BE2C (cell line): ENCODE measurements at places on chromosomes 7 and 10.

DNA sequence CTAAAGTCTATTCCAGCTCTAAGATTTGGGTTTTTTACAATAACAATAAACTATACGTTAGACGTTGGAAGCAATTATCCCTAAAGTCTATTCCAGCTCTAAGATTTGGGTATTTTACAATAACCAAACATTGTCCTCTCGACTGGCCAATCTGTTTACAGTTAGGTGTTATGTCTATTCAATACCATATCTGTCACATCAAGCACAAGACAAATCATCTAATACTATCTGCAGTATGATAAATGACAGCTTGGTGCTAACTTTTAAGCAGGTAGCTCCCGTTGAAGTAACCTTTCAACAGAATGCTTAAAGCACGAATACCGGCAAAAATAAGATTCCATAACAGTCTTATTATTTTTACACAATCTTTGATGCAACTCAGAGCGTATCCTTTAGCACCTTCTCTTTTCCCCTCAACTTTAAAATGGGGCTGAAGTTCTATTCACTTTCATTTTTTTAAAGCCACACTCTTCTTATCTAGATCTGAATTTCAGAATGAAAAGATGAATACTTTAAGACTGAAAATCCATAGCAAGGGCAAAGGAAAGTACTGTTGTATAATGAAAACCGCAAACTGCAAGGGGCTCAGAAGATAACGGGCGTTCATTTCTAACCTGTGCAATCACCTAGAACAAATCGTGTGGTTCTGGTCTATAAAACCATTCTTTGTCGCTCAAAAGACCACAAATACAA lies 925 bp downstream of the H2AZ2 start:
- no peak for DNase-seq

DNA sequence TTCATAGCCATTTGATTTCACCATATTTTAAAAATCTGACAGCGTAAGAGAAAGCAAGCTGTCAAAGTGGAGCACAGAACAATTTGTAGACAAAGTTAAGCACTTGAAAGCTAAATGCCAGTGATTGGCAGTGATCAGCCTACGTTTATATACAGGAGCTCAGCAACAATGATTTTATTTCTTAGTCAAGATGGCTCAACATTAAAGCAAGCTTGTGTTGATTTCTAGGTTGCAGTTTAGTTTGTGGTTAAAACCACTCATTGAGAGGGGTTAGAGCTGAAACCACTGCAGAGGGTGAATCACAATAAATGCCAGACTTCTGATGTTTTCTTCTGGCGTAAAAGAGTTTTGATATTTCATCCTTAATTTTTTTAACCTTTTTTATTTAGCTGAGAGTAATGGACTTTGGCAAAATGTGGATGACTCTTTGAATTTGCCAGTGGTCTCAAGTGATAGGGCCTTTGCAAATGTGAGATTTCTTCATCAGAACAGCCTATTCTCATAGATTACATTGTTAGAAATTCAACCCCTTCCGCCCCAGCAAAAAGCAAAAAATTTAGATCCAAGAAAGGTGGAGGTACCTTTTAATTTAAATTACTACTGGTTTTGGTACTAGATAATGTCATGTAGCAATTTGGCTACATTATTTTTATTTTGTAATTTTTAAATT lies 73.8 kb downstream of the SHOC2 start:
- no peak for DNase-seq

DNA sequence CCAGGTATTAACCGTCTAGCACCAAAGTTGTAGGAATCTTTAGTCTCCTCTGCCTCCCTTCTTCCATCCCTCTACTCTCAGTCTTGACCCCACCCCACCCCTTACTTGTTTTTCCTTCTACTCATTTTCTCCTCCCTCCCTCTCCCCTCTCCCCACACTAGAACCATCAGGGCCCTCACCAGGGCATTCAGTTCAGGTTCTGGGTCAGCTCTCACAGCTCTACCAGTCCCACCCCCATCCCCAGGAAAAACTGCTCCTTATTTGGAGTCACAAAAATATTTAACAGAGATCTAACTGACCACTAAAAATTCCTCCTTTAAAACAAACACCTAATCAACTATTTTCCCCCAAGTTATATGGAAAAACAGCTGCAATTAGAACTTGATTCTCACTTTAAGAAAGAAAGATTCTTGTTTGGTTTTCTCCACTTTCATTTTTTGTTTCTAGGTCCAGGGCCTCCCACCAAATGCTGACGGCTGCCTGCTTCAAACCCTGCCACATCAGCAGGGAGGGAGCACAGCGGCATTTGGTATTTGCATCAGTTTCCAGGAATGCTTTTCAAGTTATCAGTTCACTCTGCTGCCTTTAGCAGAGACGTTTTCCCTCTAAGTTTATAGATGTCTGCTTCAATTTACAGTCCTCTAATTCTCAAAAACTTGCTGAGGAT lies 2.8 kb upstream of the COL1A2 start:
- no peak for DNase-seq

DNA sequence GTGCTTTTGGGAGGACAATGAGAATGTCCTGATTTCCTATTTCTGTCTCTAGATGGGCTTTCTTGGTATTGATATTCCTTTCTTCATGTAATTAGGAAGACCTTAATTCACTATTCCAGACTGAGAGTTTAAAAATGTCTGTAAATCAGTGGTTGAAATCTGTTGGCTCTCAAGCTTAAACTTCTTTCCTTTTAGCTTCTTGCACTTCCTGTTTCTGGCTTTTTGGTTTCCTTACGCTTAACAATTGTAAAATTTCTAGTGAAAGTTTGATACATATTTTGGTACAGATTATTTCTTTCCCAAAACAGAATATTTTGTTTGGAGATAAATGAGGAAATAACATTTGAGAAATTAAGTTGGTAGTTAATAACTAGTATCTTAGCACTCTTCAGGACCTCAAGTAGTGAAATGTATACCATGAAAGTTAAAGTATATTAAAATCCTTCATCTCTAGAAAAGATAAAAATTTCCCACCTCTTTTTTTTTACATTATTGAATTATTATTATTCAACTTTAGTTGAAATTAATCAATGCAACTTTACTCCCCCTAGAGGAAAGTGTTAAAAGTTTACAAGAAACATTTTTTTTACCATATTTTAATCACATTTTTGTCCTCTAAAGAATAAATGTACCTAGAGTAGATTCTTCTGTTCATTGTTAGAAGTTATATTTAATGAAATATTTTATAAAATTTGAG lies 137.2 kb downstream of the PHTF2 start:
- no peak for DNase-seq

- DNase-seq = no peak
These were observed 25.0 kb upstream of the ADD3 start for GRCh38 chr10:109982812-109983211.

GRCh38 chr7:375901-376305 lies 85.9 kb downstream of the FOXL3 start:
- DNase-seq = no peak

DNA sequence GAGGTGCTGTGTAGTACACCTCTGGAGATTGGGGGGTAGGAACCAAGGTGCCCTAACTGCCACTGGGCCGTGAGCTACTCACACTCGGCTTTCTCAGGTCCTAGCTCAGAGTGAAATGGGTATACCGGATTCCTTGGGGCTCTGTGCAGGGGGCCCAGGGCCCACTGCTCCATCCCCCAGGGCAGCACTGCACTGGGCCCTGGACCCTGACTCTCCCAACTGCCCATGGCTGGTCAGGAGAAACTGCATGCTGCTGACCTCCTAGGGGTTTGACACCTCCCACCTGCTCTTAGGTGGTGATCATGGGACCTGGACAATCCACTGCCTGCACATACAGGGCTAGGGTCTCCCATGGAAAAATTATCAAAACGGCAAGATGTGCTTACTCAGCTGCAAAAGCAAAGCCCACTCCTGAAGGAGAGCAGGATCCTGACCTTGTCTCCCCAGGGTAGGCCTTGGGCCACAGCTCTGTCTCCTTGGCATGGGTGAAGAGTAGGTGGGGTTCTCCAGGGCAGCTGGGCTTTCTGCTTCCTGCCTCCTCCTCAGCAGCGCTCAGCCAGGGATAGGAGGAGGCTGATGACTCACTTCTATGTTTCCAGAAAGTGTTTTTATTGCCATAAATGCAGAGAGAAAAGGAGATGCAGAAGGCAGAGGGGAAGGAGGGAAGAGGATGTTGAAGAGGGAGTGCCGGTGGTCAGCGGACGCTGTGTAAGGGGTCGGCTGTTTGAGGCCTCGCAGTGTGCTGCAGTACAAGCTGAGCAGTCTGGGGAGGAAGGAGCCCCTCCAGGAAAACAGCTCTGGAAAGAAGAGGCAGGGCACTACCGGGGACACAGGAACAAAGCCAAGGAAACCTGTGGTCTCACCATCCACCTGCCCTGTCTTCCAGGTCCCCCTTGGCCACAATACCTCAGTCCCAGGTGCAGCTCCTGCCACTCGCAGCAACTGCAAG lies 107.8 kb downstream of the ARHGAP22 start:
- DNase-seq = no peak

- no peak for DNase-seq
These were observed 535.0 kb upstream of the NRP1 start for GRCh38 chr10:33869481-33869880.

GRCh38 chr10:22183771-22184461 lies 33.9 kb downstream of the EBLN1 start:
- no peak for DNase-seq

DNA sequence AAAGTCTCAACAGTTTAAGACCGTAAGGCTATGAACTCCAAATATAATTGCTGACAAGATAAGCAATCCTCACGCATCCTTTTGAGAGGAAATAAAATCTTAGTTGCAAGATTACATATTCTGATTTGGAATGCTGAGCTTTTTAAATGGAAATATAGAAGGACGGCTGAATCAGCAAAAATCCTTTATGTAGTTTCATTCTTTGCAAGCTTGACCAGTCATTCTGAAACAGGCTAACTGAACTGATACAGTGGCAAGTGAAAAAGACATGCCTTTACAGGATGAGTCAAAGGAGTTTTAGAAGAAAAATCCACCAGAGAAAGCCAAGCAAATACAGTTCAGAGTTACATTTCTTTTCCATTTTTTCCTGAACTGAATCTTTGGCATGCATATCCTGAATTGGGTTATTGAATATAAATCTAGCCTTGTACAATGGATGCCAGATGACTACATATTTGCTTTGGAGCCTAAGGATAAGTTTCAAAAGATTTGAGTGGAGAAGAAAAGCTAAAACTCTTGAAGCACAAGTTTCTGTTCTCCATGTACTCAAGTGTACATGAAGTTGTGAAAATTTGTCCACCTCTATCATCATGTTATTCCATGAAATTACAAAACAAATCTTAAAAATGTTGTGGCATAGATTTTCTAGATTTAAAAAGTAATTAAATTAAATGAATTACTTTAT lies 4.4 kb downstream of the VIM start:
- no peak for DNase-seq

GRCh38 chr7:20104696-20105095 lies 112.5 kb downstream of the MACC1 start:
- no peak for DNase-seq

GRCh38 chr10:110035070-110035921 lies 27.5 kb downstream of the ADD3 start:
- DNase-seq = no peak

DNA sequence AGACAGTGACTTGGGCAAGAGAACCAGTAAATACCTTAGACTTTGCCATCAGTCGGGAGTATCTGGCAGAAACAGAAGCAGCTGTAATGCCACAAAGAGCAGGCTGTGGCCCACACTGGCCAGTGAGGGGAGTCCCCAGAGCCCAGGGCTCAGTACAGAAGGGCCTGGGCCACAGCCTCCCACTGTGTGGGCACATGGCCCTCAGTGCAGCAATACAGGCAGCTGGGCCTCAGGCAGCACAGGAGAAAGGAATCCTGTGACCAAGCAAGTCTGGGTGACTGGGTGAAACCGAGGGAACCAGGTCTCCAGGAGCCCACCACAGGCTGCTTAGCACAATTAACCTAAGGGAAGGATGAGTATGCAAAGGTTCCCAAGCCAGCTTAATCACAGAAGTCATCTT lies 14.0 kb downstream of the WDR91 start:
- no peak for DNase-seq

- no peak for DNase-seq
These were observed 15.6 kb upstream of the KIAA1217 start for GRCh38 chr10:24193330-24193729.

DNA sequence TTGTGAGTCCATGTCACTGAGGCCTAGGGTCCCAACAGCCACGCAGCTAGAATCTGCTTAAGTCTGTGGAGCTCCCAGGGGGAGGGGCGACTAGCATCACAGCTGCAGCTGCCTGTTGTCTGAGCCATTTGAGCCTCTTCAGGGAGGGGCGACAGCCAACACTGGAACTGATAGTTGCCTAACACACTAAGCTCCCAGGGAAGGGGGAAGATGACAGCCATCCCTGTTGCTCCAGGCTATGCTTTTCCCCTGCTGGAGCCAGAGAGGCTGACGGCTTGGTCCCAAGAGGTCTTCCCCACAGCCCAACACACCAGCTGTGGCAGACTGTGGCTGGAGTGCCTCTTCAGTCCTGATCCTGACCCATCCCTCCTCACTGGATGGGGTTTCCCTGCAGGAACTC lies 817.5 kb downstream of the NXPH1 start:
- DNase-seq = peak; percentile 81

DNA sequence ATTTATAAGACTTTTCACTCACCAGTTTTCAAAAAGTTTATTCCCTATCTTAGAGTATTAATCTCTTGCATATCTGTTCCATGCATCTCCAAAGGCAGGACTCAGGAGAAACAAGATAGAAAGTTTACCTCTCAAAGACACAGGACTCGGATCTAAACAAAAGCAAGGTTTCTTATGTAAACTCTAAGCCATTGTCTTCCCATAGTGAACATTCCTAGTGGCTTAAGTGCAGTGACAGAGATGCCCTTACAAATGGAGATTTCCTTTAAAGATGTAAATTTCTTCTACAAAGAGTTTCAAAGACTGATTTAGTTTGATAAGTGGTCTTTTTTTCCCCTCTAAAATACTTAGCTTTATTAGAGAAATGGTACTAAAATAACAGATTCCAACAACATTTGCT lies 209.8 kb downstream of the ACTR3B start:
- DNase-seq = no peak

- peak; percentile 69 for DNase-seq
These were observed 377.2 kb downstream of the PARD3 start for GRCh38 chr10:34437906-34438305.

- no peak for DNase-seq
These were observed 105.5 kb upstream of the SGCE start for GRCh38 chr7:94761451-94761850.

DNA sequence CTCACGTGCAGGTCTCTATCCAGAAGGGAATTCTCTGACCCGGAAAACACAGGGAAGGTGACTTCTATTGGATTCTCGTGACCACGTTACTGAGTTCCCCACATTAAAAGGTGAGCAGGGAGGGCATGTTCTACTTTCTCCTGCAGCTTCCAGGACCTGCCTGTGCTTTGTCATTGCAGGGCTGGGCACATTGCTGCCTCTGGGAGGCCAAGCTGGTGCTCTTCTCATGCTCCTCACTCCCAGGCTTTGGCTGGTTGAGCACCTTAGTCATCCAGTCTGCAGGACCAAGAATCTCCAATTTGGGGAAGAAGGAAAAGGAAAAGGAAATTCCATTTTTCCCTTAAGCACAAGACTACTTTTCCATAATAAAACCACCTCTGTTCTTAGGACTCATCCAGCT lies 86.5 kb upstream of the TMEM72 start:
- no peak for DNase-seq

GRCh38 chr10:5620223-5620721 lies 46.1 kb downstream of the ASB13 start:
- DNase-seq = no peak
